ENCODE measurements at places on chromosomes 5 and 9. TPM values are rescaled to one million over a fixed set of nuclear protein-coding genes. Genes with fewer than 3 reads are reported as not detected.

GRCh38 chr5:16461026-16461425, 4.6 kb downstream of the ZNF622 start:
- no peak for DNase-seq

DNA sequence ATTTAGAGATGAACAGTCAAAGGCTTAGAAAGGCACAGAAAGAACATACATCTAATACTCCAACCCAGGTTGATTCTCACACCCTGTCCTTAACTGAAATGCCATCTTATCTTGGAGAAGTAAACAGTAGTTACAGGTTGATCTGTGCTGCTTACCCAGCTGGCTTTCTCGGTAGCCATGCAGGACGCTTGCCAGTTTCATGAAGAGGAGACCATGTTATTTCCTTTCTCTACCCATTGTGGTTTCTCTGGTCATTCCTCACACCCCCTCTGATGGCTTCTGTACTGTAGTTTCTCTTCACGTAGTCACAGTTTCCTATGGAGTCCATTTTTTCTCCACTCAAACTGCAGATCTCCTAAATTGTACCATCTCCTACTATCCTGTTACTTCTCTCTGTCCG, 206.0 kb downstream of the SGCD start:
- DNase-seq, result no peak

DNA sequence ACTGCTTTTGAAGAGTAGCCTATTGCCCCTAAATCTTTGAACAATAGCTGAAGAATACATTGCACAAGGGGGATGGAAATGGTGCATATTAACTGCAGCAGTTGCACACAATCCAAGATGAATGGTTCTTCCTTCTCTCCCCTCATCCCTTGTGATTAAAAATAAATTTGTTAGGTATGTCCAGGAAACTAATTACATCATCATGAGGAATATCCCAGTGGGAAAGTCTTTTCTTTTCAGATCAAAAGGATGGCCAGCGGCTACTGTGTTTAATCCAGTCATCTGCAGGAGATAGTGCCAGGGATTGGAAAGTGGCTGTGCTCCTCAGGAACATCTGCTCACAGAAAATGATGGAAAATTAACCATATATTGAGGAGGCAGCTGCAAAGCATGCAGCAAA, 508.4 kb upstream of the SEMA6A start:
- DNase-seq, result no peak

DNA sequence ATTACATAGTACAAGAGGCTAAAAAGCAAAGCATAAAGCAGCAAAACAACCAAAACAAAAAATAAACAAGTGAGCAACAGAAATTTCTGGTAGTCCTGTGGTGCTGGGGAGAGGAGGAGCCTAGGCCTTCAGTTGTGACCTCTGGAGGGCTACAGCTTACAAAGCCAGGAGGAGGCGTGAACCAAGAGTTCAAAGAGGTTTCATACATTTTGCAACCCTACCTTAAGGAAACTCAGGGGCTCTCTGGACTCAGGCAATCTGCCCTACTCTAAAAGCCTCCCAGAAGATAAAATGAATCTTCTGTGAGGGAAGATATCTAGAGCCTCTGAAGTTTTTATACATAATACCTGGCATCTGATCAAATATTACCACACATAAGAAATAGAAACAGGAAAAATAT, 187.4 kb downstream of the AGTPBP1 start:
- DNase-seq, result no peak

- DNase-seq, result no peak
Observed at GRCh38 chr9:110688329-110688728, 19.7 kb downstream of the MUSK start.

The LRRC70 gene
- total RNA-seq, result 6.4 TPM

DNA sequence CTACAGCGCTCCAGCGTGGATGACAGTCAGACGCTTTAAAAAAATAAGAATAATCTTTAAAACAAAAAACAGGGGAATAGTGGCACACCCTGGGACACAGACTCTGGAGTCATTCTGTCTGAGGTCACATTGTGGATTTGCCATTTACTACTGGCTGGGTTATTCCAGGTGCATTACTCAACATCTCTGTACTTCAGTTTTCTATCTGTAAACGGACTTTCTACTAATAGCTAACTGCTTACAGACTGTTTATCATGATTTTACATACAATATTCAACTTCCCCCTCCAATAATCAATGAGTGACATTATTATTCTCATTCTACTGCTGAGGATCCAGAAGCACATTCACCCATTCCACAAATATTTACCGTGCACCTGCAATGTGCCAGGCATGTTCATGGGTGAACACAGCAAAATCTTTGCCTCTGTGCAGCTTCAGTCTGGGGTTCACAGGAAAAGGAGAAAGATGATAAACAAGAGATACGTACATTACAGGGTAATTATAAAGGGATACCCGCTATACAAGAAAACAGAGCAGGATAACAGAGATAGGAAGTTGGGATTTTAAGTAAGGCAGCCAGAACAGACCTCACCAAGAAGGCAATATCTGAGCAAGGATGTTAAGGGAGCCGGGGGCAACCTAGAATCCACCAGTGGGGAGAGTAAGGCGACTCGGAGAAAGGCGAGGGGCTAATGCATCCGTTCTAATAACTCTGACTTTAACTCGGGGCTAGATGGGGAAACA, 984 bp upstream of the RAD23B start:
- DNase-seq, result no peak

- no peak for DNase-seq
Observed at GRCh38 chr5:73642344-73642743, 16.3 kb downstream of the ARHGEF28 start.

- no peak for DNase-seq
Observed at GRCh38 chr5:174221946-174222345, 176.4 kb downstream of the NSG2 start.

- no peak for DNase-seq
Observed at GRCh38 chr9:2093920-2094597, 78.9 kb downstream of the SMARCA2 start.

DNA sequence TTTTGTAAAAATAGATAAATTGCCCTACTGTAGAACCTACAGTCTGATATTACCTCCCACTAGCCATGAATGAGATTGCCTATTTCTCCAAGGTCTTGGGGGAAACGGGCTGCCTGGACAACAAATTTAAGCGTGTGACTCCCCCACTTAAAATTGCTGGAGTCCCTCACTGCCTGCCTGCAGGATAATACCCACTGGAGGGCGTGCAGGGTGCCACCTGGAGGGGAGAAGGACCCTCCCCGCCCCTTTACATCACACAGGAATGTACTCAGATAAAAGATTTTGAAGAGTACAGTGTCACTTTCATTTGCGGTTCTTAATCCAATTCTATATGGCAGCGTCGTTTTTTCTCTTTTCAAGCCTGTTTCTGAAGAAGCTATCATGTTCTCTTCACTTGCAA, 6.2 kb upstream of the TRIM7 start:
- no peak for DNase-seq

- DNase-seq, result no peak
Observed at GRCh38 chr5:12772276-12772675, 868.0 kb upstream of the CTNND2 start.

- peak; percentile 44 for DNase-seq
Observed at GRCh38 chr5:465591-466403, 22.8 kb downstream of the EXOC3 start.

DNA sequence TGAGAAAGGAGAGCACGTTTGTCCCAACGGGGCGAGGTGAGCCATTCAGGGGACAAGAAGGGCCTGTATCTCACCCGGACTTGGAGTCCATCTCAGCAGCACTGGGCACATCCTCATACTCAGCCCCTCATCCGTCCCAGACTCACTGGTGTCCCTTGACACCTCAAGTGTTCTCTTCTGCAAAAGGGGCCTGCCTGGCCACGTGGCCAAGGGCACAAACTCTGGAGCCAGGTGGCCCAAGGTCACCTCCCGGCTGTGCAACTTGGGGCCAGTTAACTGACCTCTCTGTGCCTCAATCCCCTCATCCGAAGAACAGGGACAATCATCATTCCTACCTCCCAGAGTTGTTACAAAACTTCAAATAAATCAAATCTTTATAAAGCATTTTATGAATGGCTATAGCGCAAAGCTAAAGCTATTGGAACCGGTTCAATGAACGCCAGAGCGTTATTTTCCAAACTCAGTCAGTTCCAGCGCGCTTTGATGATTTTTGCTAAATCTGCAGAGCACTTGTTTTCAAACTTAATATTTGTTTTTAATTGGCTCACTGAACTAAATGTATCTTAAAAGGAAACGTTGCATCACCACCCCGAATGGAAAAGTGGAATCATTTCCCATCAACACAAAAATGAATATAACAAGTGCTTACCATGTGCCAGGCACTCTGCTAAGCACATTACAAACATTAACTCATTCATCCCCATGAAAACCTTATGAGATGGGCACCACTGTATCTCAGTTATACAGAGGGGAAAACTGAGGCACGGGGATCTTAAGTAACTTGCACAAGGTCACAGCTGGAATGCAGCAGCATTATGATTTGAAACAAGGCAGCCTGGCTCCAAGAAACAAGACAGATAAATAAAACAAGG, 49.3 kb downstream of the DUSP1 start:
- DNase-seq, result no peak

DNA sequence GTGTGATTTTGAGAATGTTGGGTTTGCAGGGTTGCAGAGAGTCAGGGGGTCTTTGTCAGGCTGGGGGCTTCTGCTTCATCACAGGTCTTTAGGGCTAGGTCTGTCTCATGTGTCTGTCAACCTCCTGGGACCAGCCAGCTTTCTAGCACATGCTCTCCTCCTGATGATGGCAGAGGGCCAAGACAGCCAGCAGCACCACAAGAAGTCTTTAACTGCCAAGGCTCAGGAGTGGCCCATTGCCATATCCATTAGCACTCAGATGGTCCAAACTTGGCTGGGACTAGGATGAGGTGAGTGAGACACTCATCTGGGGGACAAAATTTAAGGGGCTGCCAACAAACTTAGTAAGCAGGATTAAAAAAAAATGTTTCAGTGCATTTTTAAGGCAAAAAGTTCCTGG, 384.2 kb upstream of the CDH10 start:
- DNase-seq, result no peak

DNA sequence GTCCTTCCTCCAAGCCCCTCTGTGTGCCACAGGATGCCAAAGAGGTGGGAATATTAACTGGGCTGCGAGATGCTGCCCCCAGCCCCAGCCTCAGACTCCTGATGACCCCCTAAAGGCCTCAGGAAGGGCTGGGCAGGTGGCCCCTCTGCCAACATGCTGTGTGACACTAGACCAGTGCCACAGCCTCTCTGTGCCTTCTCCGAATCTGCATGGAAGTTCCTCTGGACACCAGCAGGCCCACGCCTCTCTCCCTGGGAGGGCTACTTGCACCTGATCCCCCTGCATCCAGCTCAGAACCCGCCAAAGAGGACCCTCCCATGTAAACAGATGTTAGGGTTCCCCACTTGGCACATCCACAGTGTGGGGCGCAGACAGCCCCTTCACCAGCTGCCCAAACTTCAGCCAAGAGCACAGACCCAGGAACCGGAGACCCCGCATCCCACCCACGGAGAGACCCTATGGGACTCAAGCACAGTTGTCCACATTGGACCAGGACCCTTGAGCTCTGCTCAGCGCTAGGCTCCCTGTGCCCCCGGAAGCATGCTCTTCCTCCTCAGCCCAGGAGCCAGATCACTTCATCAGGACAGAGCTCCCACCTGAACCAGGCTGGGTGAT, 91.6 kb upstream of the LMX1B start:
- DNase-seq, result no peak

GRCh38 chr5:90221951-90222350, 187.6 kb downstream of the CETN3 start:
- DNase-seq, result no peak

DNA sequence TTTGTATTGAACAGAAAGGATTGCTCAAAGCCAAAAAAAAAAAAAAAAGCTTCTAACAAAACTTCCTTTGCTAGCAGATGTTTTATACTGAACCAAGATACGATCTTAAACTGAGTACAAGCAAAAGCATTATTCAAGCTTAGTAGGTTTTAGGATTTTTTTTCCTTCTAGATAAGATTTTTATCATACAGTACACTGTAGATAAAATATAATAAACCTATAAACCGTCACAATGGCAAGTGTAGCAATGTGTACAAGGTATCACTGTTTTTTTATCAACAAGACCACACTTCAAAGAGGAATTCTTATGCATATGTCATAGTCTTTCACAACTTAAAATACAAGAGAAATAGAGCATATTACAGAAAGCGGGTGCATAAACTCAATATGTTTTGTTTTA, 56.5 kb upstream of the TRPM3 start:
- no peak for DNase-seq

GRCh38 chr5:158068964-158069363, 210.0 kb upstream of the CLINT1 start:
- no peak for DNase-seq

The LCN1 gene
- total RNA-seq, result not detected

The AQP7 gene
- 38.3 TPM for total RNA-seq

The IL31RA gene
- total RNA-seq, result not detected

GRCh38 chr9:87812375-87813118, 70.1 kb upstream of the SPATA31E1 start:
- DNase-seq, result no peak

GRCh38 chr9:130021123-130021522, 21.9 kb downstream of the FNBP1 start:
- no peak for DNase-seq

Data from breast epithelium (tissue), 4 donors.